Cerebellar cortex (tissue), 1 donor: ENCODE measurements at places on chromosomes 16 and 17.
A peak's percentile ranks its signal among the peaks of the same experiment; 100 is the strongest.

GRCh38 chr16:63169100-63169499, 1132.9 kb upstream of the CDH8 start:
- no peak for DNase-seq

DNA sequence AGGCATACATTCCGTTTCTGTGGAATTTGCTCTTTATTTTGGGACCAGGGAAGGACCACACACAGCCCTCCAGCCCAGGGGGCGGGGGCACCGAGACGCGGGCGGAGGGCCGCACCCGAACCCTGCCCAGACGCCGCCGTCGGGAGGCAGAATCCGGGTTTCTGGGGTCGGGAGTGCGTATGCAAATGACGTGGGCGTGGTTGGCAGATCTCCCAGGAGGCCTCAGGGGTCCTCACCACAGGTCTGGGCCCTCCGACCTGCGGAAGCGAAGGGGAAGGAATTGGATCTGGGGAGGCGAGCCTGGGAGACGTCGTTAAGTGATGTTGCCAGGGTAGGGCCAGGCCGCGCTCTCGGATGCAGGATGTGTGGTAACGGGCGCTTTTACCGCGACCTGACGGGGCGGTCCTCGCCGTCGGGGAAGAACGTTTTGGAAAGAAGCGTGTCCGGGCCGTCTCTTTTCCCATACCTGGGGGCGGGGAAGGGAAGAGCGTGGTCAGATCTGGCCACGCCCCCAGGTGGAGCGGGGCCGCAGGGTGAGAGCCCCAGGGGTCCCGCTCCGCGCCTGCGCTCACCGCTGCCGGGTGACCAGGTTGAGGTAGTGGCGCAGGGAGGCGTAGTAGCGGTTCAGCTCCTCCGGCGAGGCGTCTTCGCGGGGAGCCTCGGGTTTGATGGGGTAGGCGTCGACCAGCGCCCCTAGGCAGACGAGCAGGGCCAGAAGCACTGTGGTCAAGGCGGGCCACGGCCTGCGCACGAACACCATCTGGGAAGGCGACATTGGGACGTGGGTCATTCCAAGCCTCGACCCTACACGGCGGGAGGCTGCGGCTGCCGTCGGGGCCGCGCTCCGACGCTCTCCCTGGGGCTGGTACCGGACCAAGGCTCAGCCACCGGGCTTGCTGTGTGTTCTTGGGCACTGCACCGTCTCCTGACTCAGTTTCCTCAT, 745 bp downstream of the PYY start:
- DNase-seq = no peak

DNA sequence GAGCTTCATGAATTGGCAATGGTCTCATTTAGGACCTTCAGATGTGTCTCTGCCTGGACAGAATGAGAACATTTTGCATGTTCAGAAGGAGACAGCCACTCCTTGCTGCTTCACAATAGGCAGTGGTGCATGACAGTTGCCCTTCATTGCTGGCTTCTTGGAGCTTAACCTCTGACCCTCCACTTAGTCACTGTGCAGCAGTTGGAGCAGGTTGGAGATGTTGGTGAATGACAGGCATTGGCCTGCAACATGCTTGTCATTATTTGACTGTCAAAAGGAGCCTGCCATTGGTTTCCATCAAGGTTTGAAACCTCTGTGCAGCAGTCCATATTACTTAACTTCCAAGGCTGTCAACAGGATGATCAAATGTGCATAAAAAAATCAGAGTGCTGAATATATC, 22.7 kb downstream of the FTO start:
- DNase-seq = no peak

- peak; percentile 68 for DNase-seq
Measured at GRCh38 chr17:12789075-12789480, 220 bp upstream of the ARHGAP44 start.

- peak; percentile 0 for DNase-seq
Measured at GRCh38 chr16:11682655-11683096, 14.4 kb downstream of the SNN start.

GRCh38 chr17:7782240-7782639, 51.8 kb upstream of the KDM6B start:
- DNase-seq = no peak

- no peak for DNase-seq
Measured at GRCh38 chr17:59941131-59941530, 23.4 kb downstream of the RNFT1 start.

DNA sequence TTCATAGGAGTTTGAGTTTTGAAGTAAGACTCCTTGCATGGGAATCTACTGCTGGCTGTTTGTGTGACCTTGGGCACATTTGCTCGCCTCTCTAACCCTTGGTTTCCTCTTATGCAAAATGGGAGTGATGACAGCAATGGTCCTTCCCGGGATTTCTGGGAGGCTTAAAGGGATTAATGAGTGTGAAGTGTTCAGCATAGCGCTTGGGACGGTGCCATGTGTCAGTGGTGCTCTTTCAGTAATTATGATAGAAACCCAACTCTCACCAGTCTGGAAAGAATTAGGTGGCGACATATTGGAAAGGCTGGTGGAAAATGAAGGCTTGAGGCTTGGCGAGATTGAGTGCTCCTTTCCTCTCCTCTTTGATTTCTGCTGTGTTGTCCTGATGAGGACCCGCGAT, 429.2 kb upstream of the EEF2KMT start:
- no peak for DNase-seq

- peak; percentile 58 for DNase-seq
Measured at GRCh38 chr17:65750631-65751115, 189.2 kb upstream of the AXIN2 start.

GRCh38 chr17:28227316-28228108, 91.5 kb upstream of the TMEM97 start:
- DNase-seq = no peak

DNA sequence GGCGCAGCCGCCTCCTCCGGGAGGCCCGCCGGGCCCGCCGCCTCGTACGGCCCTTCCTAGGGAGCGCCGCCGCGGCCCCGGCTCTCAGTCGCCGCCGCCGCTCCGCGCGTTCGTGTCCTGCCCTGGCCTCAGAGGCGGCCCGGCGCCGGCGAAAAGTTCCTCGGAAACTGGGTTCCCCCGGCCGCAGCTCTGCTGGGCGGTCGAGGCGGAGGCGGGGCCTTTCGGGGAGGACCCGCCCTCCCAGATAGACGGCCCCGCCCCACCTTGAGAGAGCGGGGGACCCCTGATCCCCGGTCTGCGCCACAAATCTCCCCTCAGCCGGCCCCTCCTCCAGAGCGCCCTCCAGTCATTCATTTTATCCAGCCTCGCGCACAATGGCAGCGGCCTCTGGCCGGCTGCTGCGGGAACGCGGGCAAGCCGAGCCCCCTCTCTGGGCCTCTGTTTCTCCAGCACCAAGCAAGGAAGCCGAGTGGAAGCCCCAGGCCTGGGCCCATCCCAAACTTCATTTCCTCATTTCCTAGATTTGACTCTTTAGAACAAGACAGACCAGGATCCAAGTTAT, at the start of gene SREBF1:
Gene SREBF1, minus strand, starts transcription at position 169 of the 562 bp plus-strand sequence. CDS start 169 bp downstream, outside the sequence.
- DNase-seq = peak; percentile 61

DNA sequence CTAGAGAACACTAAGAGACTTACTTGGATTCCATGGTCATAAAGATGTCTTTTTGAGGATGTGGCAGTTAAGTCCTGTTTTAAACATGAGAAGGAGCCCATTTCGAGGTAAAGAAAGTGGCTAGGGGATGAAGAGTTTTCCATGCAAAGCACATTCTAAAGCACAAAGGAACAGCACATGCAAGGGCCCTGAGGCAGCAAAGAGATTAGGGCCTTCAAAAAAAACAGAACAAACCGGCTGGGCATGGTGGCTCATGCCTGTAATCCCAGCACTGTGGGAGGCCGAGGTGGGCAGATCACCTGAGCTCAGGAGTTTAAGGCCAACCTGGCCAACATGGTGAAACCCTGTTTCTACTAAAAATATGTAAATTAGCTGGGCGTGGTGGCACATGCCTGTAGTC, 79.8 kb downstream of the AKAP1 start:
- no peak for DNase-seq

GRCh38 chr17:18177722-18178121, 5.9 kb upstream of the ALKBH5 start:
- no peak for DNase-seq

DNA sequence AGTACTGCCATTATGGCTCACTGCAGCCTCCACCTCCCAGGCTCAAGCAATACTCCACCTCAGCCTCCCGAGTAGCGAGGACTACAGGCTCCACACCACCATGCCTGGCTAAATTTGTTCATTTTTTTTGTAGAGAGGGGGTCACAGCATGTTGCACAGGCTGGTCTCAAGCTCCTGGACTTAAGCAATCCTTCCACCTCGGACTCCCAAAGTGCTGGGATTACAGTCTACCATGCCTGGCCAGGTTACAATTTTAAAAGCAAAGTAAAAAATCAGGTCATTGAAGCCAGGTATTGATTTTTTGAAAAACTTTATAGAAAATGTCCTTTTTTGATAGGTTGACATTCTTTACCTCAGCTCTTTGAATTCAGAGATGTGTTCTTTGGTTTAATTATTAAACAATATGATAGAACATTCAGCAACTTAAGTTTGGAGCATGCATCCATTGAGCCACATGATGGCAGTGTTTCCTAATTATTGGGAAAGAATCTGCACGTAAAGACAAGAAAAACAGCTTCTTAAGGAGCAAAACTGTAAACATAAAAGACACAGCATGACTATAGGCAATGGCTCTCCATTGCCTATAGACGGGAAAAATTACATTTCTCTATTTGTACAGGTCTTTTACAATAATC, 1.7 kb upstream of the SLC16A11 start:
- DNase-seq = peak; percentile 93

- DNase-seq = peak; percentile 65
Measured at GRCh38 chr16:84013787-84014569, 28.6 kb downstream of the SLC38A8 start.

GRCh38 chr16:49471038-49471727, 97.6 kb downstream of the C16orf78 start:
- DNase-seq = no peak

- DNase-seq = peak; percentile 97
Measured at GRCh38 chr17:1628856-1629503, 346 bp upstream of the SLC43A2 start.

DNA sequence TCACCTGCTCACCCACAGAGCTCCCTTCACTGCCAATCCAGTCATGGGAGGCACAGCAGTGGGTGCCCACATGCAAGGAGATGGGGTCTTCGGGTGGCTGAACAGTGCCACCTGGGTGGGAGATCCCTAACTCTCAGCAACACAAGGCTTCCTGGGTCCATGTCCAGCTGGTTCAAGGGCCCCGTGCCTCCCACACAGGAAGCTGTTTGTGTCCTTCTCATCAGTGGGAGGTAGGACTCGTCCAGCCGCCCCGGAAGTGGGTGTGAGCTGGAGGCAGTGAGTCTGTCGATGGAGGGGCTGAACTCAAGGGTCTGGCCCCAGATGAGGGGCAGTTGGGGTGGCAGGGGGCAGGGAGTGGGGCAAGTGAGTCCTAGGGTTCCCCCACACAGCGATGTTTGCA, 1.6 kb downstream of the FBXL16 start:
- DNase-seq = no peak

DNA sequence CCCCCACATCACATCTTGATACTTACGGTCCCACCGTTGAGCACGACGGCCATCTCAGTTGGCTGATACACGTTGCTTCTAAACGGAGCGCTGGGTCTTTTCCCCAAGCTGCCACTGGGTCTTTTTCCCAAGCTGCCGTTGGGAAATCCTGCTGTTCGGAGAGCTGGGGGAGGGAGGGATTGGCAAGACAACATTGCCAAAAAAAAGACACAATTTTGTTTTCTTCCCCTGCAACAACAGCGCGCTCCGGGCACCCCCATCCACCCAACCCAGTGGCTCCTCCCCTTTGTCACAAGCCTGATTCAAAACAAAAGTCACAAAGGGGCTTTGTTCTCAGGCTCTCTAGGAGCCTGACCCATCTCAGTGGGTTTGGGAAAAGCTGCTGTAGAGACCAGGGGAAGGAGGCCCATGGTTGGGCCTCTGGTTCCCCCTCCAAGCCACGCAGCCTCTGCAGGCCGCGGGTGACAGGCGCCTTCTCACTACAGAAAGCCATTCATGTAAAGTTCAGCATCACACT, 22.8 kb downstream of the GPRC5B start:
- peak; percentile 59 for DNase-seq

GRCh38 chr16:1416521-1416941, 2.0 kb upstream of the UNKL start:
- no peak for DNase-seq

DNA sequence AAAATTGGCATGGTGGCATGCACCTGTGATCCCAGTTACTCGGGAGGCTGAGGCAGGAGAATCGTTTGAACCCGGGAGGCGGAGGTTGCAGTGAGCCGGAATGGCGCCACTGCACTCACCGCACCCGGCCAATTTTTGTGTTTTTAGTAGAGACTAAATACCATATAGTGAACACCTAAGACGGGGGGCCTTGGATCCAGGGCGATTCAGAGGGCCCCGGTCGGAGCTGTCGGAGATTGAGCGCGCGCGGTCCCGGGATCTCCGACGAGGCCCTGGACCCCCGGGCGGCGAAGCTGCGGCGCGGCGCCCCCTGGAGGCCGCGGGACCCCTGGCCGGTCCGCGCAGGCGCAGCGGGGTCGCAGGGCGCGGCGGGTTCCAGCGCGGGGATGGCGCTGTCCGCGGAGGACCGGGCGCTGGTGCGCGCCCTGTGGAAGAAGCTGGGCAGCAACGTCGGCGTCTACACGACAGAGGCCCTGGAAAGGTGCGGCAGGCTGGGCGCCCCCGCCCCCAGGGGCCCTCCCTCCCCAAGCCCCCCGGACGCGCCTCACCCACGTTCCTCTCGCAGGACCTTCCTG, at the start of gene HBQ1:
Gene HBQ1, plus strand, starts transcription at position 359 of the 575 bp plus-strand sequence. Its CDS starts 28 bp downstream, at position 387.
- no peak for DNase-seq

DNA sequence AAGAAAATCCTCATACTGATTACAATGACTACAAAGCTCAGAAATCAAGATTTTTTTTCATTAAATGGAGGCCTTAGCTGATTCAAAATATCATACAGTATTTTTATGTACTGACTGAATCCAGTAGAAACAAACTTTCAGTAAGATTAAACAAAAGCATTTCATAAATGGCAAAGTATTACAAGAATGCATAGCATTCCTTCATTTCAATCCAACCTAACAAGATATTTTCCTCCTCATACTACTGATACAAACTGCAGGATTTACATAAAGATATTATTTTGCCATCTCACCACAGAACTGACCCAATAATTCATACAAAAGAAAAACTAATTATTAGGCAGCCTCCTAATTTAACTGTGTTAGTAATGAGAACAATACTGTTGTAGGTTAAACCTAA, 6.2 kb upstream of the KANSL1 start:
- no peak for DNase-seq

- DNase-seq = no peak
Measured at GRCh38 chr16:58039829-58040495, 14.4 kb downstream of the MMP15 start.

DNA sequence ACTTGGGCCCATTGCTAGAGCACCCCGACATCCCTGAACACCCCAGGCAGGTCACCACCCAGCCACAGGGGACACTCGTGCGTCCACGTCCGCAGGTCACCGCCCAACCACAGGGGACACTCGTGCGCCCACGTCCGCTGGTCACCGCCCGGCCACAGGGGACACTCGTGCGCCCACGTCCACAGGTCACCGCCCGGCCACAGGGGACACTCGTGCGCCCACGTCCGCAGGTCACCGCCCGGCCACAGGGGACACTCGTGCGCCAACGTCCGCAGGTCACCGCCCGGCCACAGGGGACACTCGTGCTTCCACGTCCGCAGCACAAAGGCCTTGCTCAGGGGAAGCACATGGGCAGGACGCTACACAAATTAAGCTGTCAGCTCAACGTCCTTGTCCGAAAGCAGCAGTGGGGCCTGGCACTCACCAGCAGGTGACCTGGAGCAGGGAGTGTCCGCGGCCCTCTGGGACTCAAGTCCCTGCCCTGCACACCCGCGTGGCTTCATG, 17.7 kb downstream of the GALNS start:
- DNase-seq = no peak
